ENCODE measurements at places on chromosomes 1 and 21.

- no peak for DNase-seq
Observed at GRCh38 chr1:18751425-18751824, 108.0 kb downstream of the TAS1R2 start.

- DNase-seq: no peak
Observed at GRCh38 chr1:98698625-98699024, 37.1 kb downstream of the SNX7 start.

GRCh38 chr1:118339400-118340124 lies 154.5 kb upstream of the SPAG17 start:
- DNase-seq: no peak

GRCh38 chr1:54884768-54885167 lies 2.2 kb downstream of the DHCR24 start:
- DNase-seq: no peak

- DNase-seq: no peak
Observed at GRCh38 chr1:215569986-215570824, 3.1 kb downstream of the KCTD3 start.

DNA sequence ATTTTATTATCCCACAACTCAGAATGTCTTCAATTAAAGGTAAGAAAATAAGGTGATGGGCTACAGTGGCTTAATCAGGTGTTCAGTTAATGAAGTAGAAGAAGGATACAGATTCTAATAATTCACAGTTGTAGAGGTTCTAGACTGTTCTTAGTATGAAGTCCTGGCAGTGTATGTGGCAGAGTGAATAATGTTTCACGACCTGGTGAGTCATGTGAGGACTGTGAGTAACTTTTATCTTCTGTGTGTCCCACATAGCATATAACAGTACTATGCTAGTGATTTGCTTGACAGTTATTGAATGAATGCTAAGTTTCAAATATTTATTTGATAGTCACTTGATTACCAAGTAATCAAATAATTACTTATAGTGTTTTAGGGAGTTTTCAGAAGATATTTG lies 20.0 kb downstream of the SLC16A4 start:
- DNase-seq: no peak

DNA sequence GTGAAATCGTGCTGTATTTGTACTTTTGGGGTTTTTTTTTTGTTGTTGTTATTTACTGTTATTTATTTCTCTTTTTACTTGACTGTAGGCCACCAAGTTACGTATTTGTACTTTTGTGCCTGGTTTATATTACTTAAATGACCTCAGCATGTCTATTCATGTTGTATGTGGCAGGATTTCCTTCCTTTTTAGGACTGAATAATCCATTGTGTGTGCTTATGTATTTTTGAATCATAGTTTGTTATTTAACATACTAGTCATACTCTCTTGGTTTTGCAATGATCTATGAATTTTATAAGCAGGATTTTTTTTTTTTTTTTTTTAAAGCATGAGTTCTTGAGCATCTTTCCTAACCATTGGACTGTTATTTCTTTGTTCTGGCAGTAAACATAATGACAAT lies 51.2 kb downstream of the RNF2 start:
- DNase-seq: no peak

DNA sequence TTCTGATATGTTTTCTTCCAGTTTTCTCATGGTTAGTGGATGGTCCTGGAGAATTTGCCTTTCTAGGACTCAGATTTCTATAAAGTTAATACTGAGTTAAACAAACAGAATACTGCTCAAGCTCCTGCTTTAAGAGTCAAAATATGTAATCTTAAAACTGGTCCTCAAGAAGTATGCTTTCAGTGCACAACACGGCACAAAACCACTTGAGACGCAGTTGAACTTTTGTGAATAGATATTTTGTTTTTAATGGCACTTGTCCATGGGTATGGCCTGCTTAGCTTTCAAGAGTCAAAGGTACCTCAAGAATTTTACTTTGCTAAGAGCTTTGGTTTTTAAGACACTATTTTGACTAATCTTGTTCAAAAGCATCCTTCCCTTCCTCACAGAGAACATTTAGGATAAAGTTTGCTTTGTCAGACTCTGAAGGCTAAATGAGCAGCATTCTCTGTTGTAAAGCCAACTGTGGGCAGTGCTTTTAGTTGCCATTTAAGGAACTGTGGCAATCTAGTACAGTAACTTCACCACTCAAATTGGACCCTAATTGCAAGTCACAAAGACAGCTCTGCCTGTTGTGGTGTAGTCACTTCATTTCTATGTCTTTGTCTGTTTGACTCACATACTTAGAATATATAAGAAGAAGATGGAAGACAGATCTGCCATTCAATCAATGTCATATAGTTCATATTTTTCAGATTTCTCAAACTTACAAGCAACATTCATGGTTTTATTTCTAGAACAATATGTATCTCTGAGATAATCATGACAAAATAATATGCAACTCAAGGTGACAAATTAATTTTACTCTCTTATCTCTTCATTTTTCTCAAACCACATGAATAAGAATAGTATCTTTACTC lies 28.8 kb downstream of the SAMD13 start:
- DNase-seq: no peak

GRCh38 chr1:108149796-108150467 lies 50.2 kb downstream of the SLC25A24 start:
- no peak for DNase-seq

GRCh38 chr1:234093107-234093506 lies 188.6 kb downstream of the SLC35F3 start:
- DNase-seq: no peak

DNA sequence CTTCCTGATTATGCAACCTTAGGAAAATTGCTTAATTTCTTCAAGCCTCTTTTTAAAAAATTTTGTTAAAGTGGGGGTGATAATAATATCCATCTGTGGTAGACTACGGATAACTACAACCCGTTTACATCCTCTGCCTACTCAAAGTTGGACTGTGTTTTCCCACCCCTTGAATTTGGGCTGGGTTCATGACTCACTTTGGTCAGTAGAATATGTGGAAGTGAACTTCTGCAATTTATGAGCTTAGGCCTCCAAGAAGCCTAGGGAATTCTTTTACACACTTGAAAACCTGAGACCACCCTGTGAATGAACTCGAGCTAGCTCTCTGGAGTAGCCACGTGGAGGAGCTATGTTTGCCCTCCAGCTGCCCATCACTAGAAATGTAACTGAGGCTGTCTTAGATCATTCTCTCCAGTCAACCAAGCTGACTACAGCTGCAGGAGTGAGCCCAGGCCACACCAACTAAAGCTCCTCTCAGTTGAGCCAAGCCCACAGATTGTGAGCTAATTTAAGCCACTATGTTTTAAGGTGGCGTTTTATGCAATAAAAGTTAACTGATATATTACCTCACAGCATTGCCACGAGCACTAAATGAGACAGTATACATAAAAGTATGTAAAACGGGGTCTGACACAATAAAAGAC lies 29.6 kb upstream of the CACHD1 start:
- no peak for DNase-seq

GRCh38 chr1:186958520-186958919 lies 129.8 kb downstream of the PLA2G4A start:
- DNase-seq: no peak

DNA sequence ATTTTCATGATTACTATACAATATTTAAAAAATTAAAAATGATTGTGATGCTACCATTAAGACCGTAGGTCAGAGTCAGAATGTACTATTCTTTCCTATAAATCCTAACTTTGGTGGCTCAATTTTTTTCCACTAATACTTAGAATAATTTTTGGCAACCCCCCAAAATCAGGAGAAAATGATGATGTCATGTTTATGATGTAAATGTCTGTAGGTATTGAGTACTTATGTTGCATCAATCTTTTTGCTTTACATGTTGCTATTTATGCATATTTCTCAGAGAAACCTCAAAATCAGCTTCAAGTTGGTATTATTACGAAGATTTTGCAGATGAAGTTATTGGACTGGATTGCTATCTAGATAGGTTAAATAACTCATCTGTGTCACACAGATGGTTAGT lies 371.2 kb downstream of the ADGRL2 start:
- DNase-seq: no peak
